ENCODE measurements at places on chromosomes 12 and 14.

GRCh38 chr14:105021656-105022275 is 883 bp upstream of the CDCA4 start:
- DNase-seq, result peak; percentile 50

DNA sequence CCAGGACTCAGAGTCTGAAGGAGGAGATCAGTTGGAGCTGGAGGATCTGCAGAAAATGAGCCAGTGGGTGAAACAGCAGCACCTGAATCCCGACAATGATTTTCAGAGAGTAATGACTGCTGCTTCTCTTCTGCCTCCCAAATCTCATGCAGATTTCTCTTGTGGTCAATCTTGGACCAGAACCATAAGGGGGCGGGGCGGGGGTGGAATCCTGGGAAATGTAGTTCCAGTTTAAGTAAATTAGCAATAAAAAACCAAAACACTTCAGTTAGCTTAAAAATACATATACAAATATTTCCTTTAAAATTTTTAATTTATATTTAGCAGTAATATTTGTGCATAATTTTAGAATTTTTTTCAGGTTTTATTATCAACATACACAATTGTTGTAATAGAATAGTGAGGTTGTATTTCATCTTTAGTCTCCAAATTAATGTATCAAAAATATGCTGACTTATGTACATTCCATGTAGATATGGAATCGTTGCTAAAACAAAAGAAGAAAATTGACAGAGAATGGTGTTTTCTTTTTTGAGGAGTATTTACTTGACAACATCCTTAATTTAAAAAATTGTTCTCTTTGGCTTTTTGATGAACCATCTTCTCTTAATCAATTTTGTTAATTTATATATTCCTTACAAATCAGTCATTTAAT is 223.5 kb upstream of the SYT10 start:
- no peak for DNase-seq

GRCh38 chr14:94599656-94600004 is 12.6 kb upstream of the SERPINA3 start:
- DNase-seq, result peak; percentile 62

GRCh38 chr14:102775855-102776760 is 1.1 kb upstream of the TRAF3 start:
- DNase-seq, result peak; percentile 46

DNA sequence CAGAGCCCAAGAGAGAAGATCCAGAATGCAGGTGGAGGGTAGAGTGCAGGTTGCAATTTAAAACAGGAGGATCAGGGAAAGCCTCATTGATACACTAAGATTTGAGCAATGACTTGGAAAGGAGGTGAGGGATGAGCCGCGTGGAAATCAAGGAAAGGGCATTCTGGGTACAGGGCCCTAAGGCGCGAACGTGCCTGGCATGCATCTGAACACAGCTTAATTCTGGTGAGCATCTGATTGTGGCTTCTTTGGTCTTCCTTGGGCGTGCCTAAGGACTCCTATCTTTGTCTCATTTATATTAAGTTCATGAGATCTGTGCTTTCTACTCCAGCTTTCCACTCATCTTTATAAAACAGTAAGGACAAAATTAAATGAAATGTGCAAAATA is 79.3 kb downstream of the NTF3 start:
- no peak for DNase-seq

GRCh38 chr12:110739488-110739887 is 3.2 kb downstream of the PPP1CC start:
- no peak for DNase-seq

GRCh38 chr14:23562822-23563472 is 4.6 kb downstream of the AP1G2 start:
- DNase-seq, result peak; percentile 44

- DNase-seq, result no peak
Observed at GRCh38 chr14:89826596-89826995, 127.9 kb downstream of the EFCAB11 start.

DNA sequence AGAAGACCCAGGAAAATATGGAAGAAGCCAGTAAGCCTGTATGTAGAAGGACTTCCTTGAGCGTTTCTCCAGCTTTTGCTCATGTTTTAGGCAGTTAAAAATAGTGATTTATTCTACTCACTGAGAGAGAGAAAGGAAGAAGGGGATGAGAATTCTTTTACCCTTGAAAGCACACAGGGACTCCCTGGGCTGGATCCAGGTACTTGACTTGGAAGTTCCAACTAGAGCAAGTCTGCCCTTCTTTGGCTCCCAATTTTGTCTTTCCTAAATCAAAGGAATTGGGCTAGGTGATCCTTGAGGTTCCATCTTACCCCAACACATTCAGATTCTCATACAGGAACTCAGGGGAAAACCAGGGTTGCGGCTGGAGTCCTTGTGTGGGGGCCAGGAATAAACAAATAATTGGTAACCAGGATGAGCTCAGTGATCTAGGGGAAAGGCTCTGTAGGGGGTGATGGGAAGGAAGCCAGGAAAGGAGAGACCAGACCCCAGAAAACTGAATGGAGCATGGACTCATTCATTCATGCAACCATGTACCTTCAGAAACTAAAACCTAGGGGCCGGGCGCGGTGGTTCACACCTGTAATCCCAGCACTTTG is 11.5 kb upstream of the ITGA5 start:
- no peak for DNase-seq

- peak; percentile 35 for DNase-seq
Observed at GRCh38 chr12:77294016-77294415, 228.6 kb upstream of the E2F7 start.

DNA sequence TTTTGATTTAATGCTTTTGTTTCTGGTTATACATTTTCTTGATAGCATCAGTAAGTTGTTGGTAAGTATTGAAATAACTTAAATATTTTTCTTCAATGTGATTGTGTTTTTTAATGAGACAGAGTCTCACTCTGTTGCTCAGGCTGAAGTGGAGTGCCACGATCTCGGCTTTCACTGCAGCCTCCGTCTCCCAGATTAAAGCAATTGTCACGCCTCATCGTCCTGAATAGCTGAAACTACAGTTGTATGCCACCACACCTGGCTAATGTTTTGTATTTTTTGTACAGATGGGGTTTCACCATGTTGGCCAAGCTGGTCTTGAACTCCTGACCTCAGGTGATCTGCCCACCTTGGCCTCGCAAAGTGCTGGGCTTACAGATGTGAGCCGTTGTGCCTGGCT is 78.8 kb downstream of the FGD4 start:
- DNase-seq, result no peak

GRCh38 chr14:101177301-101177971 is 273.9 kb upstream of the RTL1 start:
- no peak for DNase-seq

GRCh38 chr14:48247977-48248376 is 572.6 kb upstream of the MDGA2 start:
- DNase-seq, result no peak

DNA sequence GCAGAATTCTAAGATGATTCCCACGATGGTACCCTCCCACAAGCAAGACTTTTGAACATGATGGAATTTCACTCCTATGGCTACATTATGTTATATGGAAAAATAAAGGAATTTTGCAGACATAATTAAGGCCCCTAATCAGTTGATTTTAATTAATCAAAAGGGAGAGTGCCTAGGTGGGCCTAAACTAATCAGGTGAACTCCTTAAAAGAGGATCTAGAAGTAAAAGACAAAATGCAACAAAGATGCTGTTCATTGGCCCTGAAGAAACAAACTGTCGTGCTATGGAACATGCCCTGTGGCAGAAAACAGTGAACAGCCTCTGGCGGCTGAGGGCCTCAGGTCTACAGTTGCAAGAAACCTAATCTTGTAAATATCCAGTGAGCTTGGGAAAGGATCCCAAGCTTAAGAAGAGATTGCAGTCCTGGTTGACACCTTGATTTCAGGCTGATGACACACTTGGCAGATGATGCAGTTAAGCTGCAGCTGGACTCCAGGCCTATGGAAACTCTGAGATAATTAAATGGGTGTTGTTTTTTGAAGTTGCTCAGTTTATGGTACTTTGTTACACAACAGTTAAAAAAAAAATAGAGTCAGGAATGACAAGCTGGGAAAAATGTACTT is 13.8 kb downstream of the TMCC3 start:
- peak; percentile 59 for DNase-seq

DNA sequence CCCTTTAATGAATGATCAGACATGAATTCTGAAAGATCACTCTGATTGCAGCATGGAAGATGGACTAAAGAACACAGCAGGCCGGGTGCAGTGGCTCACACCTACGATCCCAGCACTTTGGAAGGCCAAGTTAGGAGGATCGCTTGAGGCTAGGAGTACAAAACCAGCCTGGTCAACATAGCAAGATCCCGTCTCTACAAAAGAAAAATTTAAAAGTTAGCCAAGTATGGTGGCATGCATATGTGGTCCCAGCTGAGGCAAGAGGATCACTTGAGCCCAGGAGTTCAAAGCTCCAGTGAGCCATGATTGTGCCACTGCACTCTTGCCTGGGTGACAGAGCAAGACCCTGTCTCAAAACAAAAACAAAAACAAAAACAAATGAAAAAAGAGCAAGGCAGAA is 35.1 kb downstream of the SENP1 start:
- DNase-seq, result no peak

DNA sequence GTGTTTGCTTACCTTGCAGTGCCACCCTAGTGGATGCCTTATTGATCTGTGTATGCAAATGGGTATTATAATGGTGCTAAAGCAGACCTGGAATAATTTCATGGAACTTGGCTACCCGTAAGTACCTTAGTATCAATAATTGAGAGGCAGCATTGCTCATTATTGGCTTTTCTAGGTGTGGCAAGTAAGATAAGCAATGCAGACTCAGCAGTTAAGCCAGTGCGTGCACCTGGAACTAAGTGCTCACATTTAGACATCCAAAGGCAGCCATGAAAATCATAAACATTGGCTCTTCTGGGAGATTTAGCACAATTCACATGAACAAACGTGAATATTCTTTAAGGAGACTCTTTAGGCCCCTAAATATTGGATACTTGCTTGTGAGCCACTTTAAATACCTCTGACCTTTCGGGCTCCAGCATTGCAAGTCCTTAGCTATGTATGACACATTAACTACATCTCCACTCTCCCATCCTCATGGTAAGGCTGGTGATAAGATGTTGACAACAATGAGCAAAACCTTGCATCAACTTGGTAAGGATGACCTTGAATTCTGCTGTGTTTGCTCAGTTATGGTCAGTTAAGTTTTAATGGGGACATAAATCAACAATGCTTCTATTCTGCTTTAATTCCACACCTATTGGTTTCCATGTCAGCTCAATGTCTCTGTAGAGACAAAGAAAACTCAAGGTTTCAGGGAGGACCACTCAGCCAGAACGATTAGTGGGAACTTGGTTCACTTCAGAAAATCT is 112.0 kb downstream of the SLC5A8 start:
- DNase-seq, result no peak

- no peak for DNase-seq
Observed at GRCh38 chr14:100810435-100810834, 15.5 kb upstream of the MEG3 start.

- no peak for DNase-seq
Observed at GRCh38 chr12:117032593-117033381, 66.4 kb downstream of the TESC start.

DNA sequence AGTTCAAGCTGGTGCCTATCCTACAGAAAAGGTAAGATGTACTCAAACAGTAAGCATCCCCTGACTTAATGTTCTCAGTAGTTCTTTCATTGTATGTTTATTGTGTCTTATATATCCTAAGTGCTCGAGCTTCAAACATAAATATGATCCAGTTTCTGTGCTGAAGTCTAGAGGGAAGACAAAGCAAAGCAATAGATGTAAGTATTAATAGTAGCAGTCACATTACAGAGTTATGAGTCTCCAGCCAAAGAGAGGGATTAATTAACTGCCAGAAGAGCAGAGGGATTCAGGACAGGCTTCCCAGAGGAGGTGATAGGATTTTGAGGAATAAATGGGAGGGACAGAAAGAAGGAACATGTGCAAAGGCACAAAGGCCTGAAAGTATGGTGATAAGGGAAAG is 1.4 kb downstream of the NGDN start:
- DNase-seq, result no peak

GRCh38 chr12:64147875-64148274 is 74.2 kb downstream of the KICS2 start:
- no peak for DNase-seq

GRCh38 chr14:33768458-33768830 is 182.4 kb downstream of the EGLN3 start:
- DNase-seq, result no peak

- DNase-seq, result peak; percentile 87
Observed at GRCh38 chr12:85076688-85077430, 40.7 kb downstream of the LRRIQ1 start.

DNA sequence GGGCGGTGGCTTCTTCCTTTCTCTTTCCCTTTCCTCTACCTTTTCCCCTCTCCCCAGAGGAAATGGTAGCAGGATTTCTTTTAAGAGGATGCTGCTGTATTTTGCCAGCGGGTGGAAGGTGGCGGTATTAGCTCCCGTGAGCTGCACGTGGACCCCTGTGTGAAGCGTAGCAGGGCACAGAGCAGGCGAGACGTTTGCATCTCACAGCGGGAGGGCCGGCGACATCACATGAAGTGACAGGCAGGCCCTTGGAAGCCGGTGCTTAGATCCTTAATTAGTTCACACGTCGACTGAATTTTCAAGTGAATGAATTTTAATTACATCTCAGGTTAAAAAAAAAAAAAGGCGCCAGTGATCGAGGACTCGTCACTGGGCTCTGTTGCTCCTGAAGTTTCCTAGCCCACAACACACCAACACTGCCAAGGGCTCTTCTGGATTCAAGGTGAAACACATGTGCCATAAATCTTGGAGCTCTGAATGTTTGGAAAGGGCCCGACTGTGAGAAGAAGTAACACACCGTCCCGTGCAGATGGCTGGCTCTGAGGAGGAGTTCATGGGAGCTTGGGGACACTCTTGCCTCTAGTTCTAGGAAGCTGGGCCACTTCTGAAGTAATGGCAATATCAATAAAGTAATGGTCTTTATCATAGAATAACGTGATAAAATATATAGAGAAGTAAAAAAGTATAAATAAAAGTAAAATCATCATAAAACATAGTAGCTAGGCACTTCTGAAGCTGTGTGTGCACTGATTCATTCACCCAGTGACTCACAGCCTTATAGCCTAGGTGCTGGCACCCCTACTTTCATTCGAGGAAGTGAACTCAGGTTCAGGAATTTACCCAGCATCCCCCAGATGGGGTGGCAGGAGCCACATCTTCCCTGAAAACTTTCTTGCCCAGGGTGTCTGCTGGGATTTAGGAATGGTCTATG is 75.3 kb downstream of the AACS start:
- DNase-seq, result peak; percentile 81

- no peak for DNase-seq
Observed at GRCh38 chr14:39320318-39320717, 86.6 kb downstream of the MIA2 start.

- peak; percentile 47 for DNase-seq
Observed at GRCh38 chr12:52052468-52053186, 1.4 kb downstream of the NR4A1 start.

- DNase-seq, result no peak
Observed at GRCh38 chr12:122215771-122216170, 10.1 kb downstream of the DIABLO start.

GRCh38 chr14:53943751-53944083 is 12.9 kb downstream of the BMP4 start:
- peak; percentile 39 for DNase-seq

Data from MCF 10A (cell line).